Activated CD4-positive, alpha-beta T cell treated with anti-CD3 and anti-CD28 coated beads, Interleukin-2, Interleukin-4, amounts not matched to agents 100 ng/mL and 50 ng/mL, durations not matched to agents 16 hours and 8 hours (primary cell): ENCODE measurements at places on chromosomes 5 and 9.

DNA sequence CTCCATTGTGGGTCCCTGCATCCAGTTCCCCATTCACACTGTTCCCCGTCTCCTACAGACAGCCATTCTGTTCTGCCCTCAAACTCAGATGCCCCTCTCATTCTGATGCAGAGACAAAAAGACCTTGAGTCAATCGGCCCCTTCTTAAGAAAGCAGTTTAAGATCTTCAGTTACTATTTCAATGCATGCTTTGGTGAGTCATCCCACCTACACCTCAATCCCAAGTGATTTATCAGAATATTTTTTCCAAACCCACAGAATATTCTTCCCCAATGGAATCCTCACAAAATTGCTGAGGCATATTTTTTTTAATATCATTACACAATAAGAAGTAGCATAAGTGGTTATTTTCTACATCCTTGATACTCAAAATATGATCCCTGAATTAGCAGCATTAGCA lies 92.4 kb upstream of the SLC1A1 start:
- DNase-seq = no peak

GRCh38 chr9:70462300-70462699 lies 47.8 kb upstream of the KLF9 start:
- DNase-seq = no peak

DNA sequence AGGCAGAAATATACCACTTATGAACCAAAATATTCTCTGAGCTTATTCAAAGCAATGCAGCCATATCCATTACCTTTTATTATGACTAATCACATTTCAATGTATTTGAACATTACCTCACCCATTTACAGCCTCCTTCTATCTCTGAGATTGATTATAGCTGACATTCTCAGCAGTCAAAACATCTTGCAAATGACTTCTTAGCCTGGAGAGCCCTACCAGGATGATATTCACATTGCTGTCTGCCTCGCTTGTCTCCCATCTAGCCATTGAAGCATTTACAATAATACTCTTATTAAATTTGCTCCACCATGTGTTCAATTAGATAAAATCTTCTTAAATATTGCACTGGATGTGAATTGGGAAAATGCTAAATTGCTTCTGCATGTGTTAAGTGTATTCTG lies 1879.9 kb upstream of the ACO1 start:
- DNase-seq = no peak

DNA sequence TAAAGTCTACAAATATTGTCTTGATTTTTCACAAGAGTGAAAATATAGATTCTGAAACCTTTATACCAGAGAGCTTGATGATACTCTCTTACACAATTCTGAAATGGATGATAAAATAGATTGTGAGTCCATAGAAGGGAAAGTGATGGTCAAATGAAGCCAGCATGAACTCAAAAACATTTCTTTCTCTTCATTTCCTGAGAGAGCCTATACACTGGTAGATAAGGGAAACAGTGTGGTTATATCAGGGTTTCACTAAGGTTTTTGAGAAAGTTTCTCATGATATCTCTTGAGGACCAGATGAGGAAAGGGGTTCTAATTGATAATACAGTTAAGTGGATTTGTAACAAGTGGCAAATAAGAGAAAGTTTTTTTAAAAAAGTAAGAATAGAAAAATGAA lies 254.1 kb downstream of the PJA2 start:
- no peak for DNase-seq

DNA sequence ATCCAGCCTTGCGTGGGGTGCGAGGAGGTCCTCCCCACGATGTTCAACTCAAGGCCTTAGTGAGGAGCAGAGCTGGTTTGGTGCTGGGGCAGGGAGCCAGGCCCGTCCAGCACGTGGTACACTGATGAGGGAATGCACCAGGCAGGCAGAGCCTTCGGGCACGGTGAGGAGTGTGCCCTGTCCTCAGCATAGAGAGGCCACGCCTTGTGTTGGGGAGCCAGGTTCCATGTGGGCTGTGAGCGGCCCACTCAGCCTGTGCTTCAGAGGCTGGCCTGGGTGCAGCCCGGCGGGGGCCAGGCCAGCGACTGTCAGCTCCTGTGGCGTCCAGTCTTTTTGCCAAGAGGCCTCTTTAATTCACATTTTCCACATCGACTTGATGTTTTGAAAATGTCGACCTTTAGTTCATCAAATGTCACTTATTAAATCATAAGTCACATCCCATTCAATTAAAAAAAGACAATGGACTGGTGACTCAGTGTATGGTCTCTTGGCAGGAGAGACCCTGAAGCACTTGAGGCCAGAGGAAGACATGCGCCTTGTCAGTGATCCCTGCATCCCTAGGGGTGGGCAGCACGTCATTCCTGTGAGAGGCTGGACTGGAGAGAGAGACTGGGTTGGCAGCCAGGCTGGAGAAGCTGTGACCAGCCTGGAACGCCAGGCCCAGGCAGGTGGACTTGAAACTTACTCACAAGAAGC lies 21.7 kb downstream of the ERGIC1 start:
- DNase-seq = no peak

DNA sequence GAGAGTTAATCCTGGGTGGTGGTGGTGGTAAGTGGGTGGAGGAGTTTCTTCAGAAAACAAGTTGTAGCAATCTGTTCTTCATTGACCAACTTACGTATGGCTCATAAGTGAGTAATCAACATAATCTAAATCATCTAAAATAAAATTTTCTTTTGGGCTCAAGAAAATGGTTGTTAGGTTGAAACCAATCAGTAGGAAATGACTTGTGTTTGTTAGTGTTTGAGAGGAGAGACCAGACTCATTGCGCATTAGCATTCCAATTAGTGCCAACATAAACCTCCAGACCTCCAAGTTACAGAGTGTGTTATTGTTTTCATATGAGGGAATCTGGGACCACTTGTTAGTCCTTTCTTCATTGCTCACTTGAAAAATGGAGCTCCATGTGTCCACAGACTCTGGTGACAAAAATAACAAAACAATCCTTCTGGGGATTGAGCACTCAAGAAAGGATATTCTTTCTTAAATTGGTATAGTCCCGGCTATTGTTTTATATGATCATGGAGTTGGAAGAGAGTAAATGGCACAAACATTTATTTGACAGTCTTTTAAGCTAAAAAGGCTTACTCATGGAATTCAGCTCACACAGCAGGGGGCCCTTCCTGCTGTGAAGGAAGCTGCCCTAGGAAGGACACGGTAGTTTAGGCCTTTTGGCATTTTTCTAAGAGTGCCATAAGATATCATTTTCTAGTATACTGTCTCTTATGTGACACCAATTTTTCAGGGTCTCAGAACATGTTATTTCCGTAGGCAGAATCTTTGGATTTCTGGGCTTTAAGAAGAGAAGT lies 441.1 kb downstream of the EBF1 start:
- no peak for DNase-seq

DNA sequence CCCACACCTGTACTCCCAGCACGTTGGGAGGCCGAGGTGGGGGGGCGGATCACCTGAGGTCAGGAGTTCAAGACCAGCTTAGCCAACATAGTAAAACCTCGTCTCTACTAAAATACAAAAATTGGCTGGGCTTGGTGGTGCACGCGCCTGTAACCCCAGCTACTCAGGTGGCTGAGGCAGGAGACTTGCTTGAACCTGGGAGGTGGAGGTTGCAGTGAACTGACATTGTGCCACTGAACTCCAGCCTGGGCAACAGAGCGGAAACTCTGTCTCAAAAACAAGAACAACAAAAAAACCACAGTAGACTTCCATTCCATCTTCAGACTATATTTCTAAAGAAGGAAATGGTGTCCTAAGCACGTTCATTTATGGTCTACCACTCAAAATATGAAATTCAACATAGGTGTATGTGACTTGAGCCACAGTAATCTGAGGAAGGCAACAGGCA lies 14.2 kb upstream of the SERINC5 start:
- no peak for DNase-seq

- peak; percentile 11 for DNase-seq
Measured at GRCh38 chr5:74570250-74570649, 70.3 kb downstream of the ENC1 start.

GRCh38 chr9:98038958-98039357 lies 17.6 kb upstream of the NANS start:
- DNase-seq = no peak

- peak; percentile 38 for DNase-seq
Measured at GRCh38 chr9:68951879-68952659, 61.8 kb downstream of the PRKACG start.

GRCh38 chr5:171954721-171955120 lies 51.7 kb downstream of the FBXW11 start:
- no peak for DNase-seq

GRCh38 chr5:128757196-128757959 lies 207.9 kb upstream of the SLC27A6 start:
- no peak for DNase-seq

DNA sequence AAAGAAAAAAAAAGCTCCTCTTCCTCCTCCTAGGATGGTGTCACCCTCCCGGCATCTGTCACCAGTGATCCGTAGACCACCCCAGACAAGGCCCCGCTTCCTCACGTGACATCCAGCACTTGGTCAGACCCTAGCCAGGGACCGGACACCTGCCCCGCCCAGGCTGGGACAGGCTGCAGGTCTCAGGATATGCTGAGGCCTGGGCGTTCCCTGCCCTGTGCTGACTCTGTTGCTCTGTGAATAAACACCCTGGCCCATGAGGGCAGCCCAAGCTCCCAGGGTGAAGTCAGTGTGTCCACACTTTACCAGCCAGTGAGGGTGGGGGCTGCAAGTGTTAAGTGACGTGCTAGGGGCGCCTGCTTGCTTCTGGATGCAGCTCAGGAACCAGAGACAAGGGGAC lies 5.6 kb downstream of the EDF1 start:
- DNase-seq = no peak

DNA sequence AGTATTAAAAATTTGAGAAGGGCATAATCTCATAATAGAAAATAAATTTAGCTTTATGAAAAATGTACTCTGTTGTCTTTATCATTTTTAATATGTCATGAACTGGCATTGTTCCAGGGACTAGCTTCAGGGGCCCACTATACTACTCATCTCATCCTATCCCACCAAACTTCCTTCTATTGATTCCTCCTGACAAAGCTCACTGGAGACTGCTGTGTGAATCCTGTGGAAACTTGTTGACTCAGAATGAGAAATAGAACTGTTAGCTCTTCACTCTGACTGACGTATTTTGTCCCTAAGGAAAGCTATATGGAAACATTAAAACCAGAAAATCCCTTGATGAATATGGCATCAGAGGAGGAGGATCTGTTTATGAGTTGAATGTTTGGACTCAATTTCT lies 29.8 kb upstream of the BNIP1 start:
- no peak for DNase-seq

GRCh38 chr5:180179442-180180420 lies 29.3 kb downstream of the RASGEF1C start:
- DNase-seq = no peak

DNA sequence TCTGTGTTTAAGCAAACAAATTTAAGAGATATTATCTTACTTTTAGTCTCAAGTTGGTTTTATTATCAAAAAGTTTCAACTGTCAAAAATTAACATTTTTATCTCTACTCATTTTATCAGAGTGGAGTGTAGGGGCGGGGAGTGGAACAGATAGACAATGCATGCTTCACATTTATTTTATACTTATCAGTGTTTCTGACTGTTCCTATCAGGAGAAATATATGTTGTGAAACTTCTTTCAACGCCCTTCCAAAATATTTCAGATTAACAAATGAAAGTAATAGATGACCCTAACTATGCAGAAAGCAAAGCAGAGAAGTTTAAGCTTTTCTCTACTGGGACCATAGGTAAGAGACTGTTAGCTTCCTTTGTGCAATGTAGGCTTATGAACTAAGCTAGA lies 44.9 kb upstream of the MAST4 start:
- DNase-seq = no peak

GRCh38 chr5:34491251-34491620 lies 164.9 kb upstream of the RAI14 start:
- no peak for DNase-seq

DNA sequence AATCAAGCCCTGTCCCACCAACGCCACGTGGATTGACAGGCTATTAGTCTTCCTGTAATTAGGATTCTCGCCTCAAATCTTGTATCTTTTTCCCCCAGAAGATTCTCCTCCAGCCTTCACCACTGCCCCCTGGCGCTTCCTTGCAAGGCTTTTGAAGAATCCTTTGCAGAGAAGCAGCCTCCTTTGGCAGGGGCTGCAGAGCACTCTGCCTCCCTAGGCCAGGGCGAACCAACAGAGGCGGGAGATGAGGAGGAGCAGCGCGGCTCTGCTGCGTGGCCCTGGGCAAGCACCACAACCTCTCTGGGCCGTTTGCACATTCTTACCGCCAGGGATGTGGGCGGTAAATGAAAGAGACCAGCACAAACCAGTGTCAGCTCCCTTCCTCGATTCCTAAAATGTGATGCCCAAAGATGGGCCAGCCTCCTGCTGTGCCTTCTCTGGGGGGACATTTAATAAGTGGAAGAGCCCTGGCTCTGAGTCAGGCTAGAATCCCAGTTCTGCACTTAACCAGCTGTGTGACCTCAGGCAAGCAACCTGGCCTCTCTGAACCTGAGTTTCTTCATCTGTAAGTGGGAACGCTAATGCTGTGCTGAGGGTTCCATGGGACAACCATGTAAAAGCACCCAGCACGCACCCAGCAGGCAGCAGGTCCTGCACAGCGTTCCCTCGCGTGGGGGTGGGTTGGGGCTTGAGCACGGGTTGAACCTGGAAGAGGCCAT lies 128.6 kb downstream of the KCNIP1 start:
- no peak for DNase-seq

- no peak for DNase-seq
Measured at GRCh38 chr5:102747386-102748166, 7.5 kb upstream of the PAM start.

DNA sequence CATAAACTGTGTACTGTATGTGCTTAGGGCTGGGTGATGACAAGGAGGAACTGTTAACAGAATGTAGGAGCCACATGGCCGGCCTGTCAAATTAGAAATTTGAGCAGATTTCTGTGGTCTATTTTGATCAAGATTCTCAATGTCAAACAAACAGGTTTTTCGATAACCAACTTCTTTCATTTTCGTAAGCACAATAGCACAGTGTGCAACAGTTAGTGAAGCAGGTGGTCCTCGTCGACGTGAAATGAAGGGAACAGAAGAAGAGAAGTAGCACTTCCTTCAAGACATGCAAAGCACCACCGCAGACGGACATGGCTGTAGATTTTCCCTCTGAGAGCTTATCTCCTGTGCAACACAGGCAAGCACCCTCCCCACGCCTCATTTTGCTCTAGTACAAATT lies 252.1 kb downstream of the CRB2 start:
- DNase-seq = no peak

- DNase-seq = no peak
Measured at GRCh38 chr9:117182046-117182445, 232.8 kb downstream of the ASTN2 start.

- no peak for DNase-seq
Measured at GRCh38 chr9:78507037-78507436, 210.1 kb downstream of the PSAT1 start.

DNA sequence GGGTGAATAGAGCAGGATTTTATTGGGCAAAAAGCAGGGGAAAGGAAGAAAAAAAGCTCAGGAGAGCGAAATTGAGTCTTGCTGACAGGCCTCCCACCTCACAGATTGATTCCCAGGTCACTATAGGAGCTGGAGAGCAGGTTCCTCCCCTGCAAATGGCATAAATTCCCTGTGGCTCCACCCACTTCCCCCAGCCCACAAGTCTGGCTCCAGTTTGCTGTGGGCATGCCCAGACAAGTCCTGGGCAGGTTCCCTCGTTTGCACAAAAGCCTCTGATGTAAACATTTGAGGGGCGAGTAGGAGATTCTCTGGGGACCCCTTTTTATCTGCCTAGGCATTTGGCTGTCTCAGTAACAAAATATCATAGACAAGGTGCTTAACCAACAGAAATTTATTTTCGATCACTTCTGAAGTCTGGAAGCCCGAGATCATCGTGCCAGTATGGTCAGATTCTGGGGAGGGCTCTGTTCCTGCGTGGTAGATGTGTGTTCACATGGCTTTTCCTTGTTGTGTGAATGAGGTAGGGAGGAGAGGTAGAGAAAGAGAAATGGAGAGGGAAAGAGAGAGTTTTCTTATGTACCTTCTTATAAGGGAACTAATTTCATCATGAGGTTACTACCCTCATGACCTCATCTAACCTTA lies 614.5 kb downstream of the MAT2B start:
- DNase-seq = no peak
